ENCODE measurements at places on chromosomes 2 and 18.

- no peak for DNase-seq
Measured at GRCh38 chr2:231821908-231822307, 35.7 kb downstream of the COPS7B start.

GRCh38 chr2:9818097-9818496 lies 25.2 kb upstream of the TAF1B start:
- no peak for DNase-seq

DNA sequence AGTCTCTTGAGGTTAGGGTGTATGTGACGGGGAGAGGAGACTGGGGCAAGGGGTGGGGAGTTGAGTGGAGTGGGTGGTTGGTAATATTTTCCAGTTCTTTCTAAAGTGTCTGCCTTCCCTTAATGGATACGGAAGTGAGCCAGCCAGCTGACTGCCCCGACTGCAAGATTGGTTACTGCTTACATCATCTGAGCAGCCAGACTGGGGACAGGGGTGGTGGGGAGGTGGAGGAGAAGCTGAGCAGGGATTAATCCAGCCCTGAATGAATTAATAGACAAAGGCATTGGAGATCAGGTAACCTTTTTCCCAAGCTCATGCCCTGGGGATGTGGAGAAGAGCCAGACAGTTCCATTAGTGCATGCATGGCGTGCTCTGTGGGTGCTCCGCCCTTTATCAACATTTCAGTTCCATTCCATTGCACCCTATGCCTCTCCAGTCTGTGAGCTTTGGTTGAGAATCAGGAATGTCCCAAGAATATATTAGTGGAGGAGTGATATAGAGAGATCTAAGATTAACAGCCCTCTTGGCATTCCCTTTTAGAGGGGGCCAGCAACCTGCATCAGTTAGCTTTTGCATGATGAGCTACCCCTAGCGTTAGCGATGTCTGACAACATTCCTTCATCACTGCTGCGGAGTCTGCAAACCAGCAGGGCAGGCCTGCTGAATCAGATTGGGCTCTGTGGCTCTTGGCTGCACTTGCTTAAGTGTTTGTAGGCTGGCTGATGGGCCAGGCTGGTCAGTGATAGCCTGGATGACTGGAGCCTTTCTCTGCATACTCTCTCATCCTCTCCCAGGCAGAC lies 67.4 kb downstream of the TNP1 start:
- no peak for DNase-seq

DNA sequence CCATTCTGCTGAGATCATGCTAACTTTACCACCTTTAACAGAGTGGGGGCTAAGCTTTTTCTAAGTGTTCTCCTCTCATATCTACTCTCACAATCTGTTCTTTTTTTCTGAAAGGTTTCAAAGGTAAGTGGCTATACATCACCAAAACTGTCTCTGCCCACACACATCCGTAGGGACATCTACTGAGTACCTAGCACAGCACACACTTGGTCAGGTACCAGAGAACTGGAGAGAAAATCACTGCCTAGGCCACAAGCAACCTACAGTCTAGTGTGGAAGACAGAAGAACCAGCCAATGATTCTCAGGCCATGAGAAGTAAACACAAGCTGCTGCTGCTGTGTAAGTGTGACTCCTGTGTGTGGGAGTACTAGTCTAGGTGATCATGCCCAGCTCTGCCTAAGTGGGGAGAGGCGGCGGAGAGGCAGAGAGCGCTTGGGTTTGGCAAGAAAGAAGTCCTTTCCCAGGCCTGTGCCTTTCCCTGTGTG lies 176.1 kb upstream of the ZFP36L2 start:
- DNase-seq = no peak

DNA sequence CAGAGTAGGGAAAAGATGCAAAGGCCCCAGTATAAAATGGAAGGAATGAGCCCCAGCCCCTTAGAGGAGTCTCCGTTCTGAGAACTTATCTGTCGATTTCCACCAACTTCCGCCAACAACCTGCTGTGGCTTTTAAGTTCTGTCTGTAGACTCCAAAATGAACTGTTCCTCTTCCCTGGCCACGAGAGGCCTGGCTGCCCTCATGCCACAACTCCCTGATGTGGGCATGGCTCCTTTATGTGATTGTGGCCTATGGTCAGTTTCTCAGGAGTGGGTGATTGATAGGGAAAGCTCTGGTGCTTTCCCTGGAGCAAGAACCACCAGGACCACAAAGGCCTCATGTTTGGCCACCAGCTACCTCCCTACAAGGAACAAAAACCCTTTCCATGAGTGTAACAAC lies 18.8 kb upstream of the CD207 start:
- no peak for DNase-seq

GRCh38 chr18:35717182-35717581 lies 135.6 kb downstream of the GALNT1 start:
- DNase-seq = no peak

DNA sequence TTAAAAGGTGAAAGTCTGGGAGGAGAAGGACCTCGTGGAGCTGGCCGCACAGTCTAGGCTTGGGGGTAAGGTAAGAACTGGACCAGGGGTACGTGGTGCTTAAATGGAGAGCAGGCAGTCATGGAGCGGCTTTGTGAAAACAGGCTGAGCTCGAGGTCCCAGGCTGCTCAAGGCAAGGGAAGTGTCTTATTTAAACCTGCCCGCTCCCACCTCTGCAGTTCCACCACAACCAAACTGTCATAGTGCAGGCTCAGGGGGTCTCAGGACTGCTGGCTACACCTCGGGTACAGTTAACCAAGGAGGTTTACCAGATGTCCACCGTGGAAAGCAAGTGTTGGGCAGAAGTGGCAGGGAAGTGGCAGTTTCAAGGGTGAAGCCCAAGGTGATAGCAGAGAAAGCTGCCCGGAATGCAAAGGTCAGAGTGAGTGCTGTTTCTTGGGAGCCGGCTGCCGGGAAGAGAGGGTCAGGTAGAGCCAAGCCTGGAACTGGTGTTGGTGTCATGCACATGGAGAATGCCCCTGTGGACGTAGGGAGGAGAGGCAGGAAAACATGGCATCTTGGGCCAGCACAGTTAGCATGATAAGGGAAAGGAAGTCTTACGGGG lies 203.3 kb downstream of the GBX2 start:
- no peak for DNase-seq

DNA sequence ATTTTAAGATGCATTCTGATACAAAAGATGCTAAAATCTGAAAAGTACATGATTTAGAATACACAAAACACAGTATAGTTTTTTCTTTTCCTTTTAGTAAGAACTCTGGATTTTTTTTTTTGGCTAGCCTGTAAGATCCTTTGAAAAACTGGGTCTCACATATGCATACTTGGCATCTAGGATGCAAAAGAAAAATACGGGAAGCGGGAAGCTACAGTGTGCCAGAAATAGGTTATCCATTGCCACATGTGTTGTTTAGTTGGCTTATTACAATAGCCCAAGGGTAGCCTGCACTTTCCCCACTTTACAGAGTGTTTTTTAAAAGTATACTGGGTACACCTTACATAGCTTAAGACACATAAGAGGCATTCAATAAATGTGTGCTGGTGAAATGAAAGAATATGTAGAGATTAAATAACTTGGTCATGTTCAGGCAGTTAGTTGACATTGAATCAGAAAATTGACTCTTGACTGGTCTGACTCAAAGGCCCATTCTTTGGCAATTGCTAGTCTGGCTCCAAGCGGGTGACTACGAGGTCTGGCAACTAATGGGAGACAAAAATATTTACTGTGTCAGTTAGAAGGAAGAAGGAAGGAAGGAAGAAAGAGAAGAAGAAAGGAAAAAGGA lies 286.8 kb upstream of the TRIB2 start:
- no peak for DNase-seq

GRCh38 chr18:40360558-40360957 lies 1594.5 kb upstream of the PIK3C3 start:
- no peak for DNase-seq

DNA sequence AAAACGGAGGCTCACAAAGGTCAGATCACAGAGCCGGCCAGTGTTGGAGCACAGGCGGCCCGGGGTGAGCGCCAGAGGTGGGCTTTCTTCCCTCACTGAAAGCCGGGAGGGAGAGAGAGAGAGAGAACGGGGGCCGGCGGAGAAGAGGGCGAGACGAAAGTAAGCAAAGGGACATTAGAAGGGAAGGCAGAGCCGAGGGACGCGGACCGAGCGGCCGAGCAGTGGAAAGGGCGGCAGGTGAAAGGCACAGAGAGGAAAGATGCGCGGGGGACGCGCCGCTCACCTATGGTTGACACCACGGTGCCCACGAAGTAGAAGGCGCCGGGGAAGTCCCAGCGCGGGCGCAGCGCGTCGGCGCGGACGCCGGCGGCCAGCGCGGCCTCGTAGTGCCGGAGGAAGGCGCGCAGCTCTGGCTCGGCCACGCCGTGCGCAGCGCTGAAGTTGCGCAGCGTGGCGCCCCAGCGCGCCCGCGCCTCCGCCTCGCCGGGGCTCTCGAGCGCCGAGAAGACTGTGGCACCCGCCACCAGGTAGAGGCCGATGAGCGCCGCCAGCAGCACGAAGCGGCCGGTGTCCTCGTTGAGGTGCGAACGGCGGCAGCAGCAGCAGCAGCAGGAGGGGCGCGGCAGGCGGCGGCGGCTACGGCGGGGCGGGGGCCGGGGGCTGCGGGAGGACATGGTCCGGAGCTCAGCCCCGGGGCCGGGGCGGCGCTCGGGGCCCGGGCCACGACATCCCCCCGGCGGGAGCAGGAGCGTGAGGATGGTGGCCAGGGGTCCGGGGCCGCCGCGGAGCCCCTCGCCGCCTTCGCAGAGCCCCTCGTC lies 166.9 kb downstream of the MSH2 start:
- peak; percentile 60 for DNase-seq

- no peak for DNase-seq
Measured at GRCh38 chr2:19900931-19901441, 797 bp downstream of the TTC32 start.

GRCh38 chr2:196307775-196308305 lies 136.5 kb upstream of the STK17B start:
- no peak for DNase-seq

DNA sequence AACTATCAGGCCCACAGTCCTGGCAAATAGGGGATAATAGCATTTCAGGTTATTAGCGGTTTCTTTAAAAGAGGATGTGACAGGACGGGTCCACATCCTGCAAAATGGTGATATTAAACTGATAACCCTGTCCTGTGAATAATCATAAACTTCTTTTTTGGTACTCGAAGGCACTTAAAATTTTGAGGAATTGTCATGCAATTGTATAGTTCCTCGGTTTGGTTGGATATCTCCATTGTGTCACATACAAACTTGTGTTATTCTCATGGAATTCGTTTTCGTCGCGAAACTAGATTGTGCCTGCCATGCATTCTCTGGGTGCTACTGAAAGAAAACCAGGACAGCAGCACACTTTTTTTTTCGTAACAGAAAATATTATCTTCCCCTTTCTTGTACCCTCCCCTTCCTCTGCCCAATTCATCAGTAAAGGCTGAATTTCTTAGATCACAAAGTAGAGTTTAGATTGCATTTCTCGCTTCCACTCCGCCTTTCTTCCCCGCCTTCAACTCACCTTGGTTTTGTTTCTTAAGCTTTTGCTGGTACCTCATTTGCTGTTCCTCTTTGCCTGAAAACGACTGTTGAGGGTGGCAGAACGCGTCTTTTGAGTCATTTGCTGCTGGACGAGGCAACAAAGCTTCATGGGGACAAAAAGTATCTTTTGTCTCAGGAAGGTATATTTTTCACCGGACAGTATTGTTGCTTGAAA lies 1.3 kb downstream of the CERS6 start:
- peak; percentile 68 for DNase-seq

- no peak for DNase-seq
Measured at GRCh38 chr18:21167641-21168377, 56.2 kb upstream of the ROCK1 start.

GRCh38 chr2:222998459-222998858 lies 53.5 kb upstream of the KCNE4 start:
- DNase-seq = no peak

DNA sequence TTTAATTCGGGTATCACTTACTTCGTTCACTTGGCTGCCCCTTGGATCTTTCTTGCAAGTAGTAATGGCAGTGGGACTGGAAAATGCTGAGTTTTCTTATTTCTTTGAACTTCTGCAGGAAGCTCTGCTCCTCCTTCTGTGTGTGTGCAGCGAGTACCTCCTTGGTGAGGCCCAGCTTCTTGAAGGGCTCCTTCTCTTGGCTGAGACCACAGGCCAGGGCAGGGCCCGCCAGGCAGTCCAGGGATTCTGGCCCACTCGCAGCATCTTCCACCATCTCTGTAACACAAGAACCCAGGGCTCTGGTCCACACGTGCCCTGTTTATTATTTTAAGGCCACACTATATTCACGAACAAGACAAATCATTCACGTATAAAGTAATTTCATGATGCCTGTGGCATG lies 15.8 kb upstream of the HES6 start:
- DNase-seq = no peak

DNA sequence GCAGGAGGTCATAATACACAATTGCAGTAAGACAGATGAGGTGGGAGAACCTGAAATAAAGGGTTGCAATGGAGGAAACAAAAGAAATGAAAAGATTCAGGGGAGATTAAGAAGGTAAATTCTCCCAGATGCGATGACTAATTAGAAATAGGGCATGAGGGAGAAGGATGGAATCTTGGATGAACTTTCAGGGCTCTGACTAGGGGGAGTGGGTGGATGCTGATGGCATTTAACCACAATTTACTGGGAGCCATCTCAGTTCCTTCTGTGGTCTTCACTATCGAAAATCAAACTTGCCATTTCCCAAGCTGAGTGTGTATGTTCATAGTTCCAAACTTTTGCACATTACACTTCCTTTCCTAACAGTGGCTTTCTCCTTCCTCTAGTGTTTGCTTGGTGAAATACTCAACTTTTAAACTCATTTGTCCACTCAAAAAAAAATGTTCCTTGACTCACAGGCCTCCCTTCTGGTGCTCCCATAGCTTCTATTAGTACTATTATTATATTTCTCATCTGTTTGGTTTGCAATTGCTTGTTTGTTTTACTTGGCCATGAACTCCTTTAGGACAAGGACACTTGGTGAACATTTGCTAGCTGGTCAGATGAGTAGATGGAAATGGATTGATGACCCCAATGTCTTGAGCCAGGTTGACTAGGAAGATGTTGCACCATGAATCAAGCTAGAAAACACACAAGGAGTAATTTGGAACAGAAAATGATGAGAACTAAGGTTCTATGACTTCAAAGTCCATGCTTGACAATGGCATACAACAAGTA lies 178.5 kb downstream of the DIS3L2 start:
- DNase-seq = no peak

GRCh38 chr2:62974999-62975398 lies 75.6 kb upstream of the OTX1 start:
- no peak for DNase-seq

DNA sequence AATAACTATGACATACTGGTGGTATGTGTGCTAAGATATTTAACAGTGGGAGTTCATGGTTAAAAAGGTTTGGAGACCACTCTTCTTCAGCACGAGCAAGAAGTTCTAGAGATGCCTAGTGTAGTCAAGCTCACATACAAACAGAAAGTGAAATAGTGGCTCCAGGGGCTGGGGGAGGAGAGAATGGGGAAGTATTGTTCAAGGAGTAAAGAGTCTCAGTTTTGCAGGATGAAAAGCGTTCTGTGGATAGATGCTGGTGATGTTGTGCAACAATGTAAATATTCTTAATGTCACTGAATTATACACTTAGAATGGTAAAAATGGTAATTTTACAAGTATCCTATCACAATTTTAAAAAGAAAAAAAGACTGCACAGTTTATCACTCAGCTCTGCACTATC lies 29.0 kb upstream of the EPAS1 start:
- peak; percentile 68 for DNase-seq

- no peak for DNase-seq
Measured at GRCh38 chr2:238105506-238106338, 5.6 kb downstream of the ESPNL start.

Data from activated CD4-positive, alpha-beta T cell treated with anti-CD3 and anti-CD28 coated beads, Interleukin-2, amount 10 ng/mL, durations not matched to agents 24 days and 14 days (primary cell).